Trophoblast cell (in vitro differentiated cells and primary cell): ENCODE measurements at places on chromosomes 12 and 14.
A peak's percentile ranks its signal among the peaks of the same experiment; 100 is the strongest.

GRCh38 chr14:103209054-103209453 is 85.8 kb downstream of the TNFAIP2 start:
- DNase-seq = no peak

DNA sequence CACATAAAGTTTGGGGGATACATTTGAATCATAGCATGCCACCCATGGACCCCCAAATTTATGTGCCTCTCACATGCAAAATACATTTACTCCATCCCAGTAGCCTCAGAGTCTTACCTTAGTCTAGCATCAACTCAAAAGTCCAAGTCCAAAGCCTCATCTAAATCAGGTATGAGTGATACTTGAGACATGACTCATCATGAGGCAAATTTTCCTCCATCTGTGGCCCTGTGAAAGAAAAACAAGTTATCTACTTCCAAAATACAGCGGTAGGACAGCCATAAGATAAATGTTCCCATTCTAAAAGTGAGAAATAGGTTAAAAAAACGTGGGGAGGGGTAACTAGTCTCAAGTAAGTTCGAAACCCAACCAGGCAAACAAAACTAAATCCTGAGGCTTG is 444.2 kb downstream of the SNAPC1 start:
- DNase-seq = no peak

- DNase-seq = no peak
Observed at GRCh38 chr14:105538481-105539049, 12.2 kb downstream of the TMEM121 start.

DNA sequence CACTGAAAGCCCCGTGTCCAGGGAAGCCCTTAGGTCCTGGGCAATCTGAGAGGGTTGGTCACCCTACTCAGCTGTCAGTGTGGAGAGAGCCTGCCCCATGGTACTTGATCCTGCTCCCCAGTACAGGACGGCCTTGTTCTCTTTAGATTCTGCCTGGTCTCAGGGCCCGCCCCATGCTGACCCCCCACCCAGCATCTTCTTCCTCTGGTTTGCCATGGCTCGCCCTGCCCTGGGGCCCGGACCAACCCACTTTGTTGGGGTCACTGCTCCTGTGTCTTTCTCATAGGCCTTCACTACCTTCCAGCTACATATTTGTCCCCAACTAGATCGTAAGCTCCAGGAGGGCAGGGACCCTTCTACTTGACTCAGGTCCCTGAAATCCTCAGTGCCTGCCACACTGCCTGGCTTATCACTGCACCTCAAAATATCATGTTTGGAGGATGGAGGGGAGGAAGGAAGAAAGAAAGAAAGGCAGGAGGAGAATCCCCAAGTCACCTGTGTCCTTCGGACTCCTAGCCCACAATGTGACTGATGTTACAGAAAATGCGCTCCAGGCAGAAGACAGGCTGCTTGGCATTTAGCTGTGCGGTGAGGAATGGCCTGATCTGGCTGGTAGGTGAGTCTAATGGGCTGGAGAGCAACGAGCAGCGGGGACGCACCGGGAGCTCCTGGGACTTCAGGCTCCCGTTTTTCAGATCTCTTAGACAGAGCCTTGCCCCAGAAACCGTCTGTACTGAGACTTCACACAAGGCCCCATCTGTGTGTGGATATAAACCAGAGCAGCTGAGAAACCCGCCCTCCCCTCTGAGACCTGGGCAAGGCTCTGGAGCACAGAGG is 66.1 kb downstream of the C14orf132 start:
- DNase-seq = peak; percentile 88

GRCh38 chr12:25319233-25319984 is 68.7 kb upstream of the KRAS start:
- no peak for DNase-seq

DNA sequence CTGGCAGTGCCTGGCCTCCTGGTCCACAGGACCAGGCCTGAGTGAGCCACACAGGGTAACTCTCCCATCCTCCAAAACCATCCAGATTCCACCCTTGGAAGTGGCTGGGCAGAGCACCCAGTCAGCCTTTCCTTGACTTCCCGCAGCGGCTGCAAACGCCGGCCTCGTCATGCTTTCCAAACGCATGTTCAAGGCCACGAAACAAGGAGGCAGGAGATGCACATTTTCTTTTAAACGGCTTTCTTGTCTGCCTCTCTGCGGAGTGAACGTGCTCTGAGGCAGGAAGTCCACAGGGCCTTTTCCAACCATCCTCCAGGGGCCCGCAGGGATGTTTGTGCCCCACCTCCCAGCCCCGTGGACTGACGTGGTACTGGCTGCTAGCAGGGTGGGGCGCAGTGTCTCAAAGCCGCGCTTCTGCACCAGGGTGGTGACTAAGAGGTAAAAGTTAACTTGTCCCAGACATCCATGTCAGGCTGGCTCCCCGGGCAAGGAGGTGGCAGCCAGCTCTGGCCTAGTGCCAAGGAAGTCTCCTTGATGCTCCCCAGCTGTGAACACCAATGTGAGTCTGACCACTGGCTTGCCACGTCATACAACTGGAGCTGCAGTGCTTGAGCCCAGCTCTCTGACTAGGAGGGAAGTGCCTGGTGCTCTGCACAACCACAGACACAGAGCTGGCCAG is 45.0 kb downstream of the KCNA5 start:
- peak; percentile 71 for DNase-seq

- DNase-seq = peak; percentile 53
Observed at GRCh38 chr12:112906712-112907414, at the start of gene OAS1. TSS of gene OAS1 (plus strand) at chr12:112906962. CDS start at chr12:112907040, 78 bp downstream.

GRCh38 chr12:122457627-122458026 is 35.2 kb upstream of the CLIP1 start:
- no peak for DNase-seq

- DNase-seq = peak; percentile 38
Observed at GRCh38 chr12:115752913-115753726, 524.4 kb downstream of the MED13L start.

- no peak for DNase-seq
Observed at GRCh38 chr14:58671436-58671835, 33.7 kb downstream of the DACT1 start.

- DNase-seq = no peak
Observed at GRCh38 chr12:7092986-7093460, 778 bp upstream of the C1R start.

DNA sequence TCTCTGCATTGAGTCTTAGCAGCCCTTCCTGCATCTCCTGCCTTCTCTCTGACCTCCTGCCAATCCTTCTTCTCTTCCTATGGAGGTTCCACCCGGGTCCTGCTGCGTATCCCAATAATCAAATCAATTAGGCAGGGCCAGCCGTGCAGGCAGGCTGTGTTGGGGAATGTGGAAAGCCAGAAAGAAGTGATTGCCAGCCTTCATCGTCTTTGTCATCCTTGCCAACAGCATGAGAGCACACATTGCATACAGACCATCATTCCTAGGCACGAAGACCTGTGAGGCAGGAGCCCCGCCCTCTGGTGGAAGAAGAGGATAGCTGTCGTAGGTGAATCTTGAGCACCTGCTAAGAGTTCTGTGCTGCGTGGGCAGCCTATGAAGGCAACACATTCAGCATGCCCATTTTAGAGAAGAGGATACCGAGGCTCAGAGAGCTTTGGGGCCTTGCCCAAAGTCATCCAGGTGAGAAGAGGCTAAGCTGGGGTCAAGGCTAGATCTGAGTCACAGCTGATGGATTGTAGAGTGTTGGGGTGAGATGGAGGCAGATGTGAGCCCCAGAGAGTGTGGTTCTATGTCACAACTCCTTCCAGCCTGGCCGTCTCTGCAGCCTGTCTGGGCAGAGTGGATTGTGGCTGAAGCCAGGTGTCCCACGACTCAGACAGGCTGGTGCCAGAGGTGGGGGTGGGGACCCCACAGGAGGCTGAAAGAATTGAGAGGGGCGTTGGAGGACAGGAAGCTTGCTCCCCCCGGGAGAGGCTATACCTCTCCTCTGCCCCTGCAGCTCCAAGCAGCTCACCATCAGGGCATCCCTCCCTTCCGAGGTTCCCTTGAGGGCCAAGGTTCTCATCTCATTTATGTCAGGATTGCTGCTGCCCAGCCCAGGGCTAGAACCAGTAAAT is 12.7 kb downstream of the C14orf132 start:
- DNase-seq = no peak
